ENCODE measurements at places on chromosomes 5 and 9.
A peak's percentile ranks its signal among the peaks of the same experiment; 100 is the strongest.

GRCh38 chr5:15377573-15378340 lies 122.2 kb upstream of the FBXL7 start:
- no peak for DNase-seq

- peak; percentile 86 for DNase-seq
These were observed at the start of gene DNM1 for GRCh38 chr9:128203024-128203706. Gene DNM1, plus strand, starts transcription at chr9:128203379. Its CDS starts 92 bp downstream, at chr9:128203471.

DNA sequence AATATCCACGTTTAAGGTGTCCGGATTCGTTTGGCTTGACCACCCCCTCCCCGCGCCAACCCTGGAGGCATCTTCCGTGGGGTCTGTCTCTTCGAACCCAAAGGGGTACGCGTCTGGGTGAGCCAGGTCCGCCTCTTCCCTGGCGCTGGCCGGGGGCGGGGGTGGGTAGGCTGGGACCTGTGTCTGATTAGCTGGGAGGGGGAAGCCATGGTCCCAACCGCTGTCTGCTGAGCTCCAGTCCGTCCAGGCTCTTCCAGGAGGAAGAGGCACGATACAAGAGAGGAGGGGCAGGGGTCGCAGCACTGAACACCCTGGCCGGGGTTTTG lies at the start of gene LVRN:
LVRN (plus strand) TSS at position 237 of the 326 bp plus-strand sequence. CDS start 143 bp downstream, outside the sequence.
- no peak for DNase-seq

- DNase-seq, result no peak
These were observed 2.4 kb upstream of the EXOC3 start for GRCh38 chr5:440401-441201.

- no peak for DNase-seq
These were observed 226.5 kb downstream of the TAF11L14 start for GRCh38 chr5:17860660-17861315.

DNA sequence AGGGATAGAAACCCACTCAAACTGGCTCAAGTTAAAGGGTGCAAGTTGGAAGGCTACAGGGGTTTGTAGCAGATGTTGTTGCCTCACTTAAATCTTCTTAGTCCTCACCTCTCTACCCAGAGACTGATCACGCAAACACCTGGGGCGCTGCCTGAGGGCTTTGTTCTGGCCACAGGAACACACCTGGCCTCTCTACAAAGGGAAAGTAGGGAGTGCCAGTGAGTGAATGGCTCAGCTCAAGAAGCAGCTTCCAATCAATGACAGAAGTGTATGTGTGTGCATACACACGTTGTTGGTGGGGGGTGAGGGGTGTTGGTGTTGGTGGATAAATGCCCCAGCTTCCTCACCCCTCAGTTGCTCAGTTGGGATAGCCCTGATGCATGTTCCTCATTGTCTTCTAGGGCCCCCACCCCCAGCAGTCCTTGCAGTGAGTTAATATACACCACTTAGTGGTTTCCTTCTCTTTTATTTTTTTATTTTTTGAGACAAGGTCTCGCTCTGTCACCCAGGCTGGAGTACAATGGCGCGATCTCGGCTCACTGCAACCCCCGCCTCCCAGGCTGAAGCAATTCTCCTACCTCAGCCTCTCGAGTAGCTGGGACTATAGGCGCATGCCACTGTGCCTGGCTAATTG lies 30.6 kb upstream of the CTNNA1 start:
- DNase-seq, result no peak

- peak; percentile 76 for DNase-seq
These were observed at the start of gene ADAMTS19 for GRCh38 chr5:129459777-129460671. Gene ADAMTS19, plus strand, starts transcription at chr5:129460298. Its CDS starts 94 bp downstream, at chr5:129460392.

- no peak for DNase-seq
These were observed 2.4 kb downstream of the FGFR4 start for GRCh38 chr5:177089127-177089526.

DNA sequence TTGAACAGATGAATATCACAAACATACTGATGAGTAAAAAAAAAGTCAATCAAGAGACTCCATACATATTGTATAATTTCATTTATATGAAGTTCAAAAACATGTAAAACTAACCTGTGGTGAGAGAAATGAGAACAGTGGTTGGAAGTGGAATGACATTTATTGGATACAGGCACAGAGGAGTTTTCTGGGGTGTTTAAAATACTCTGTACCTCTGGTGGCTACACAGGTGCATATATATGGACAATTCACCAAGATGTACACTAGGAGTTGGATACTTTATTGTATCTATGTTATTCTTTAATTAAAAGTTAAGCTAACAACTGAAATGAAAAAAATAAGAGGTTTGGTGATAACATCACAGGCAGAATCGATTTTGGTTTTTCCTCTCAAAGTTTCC lies 14.1 kb downstream of the FOXD1 start:
- DNase-seq, result no peak

Measured in ecto neural progenitor cell (in vitro differentiated cells).